Left renal cortex interstitium (tissue), 4 donors: ENCODE measurements at places on chromosomes 6 and 20.

DNA sequence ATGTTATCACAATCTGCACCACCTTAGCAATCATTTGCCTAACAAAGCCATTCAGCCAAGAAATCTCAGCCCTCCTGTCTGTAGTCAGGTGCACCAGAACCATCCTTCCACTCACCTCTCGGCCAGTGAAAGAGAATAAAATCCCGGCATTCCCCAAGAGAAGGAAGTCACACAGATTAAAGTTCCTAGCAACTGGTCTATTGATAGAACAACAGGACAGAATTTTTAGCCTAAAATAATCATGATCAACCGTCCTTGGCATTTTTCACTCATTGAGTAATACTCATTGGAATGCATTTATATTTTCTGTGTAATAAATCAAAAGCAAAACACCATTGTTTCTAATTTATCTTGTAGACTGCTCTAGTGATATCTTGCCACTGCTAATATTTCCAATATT lies 85.7 kb upstream of the CDH4 start:
- DNase-seq, result no peak

DNA sequence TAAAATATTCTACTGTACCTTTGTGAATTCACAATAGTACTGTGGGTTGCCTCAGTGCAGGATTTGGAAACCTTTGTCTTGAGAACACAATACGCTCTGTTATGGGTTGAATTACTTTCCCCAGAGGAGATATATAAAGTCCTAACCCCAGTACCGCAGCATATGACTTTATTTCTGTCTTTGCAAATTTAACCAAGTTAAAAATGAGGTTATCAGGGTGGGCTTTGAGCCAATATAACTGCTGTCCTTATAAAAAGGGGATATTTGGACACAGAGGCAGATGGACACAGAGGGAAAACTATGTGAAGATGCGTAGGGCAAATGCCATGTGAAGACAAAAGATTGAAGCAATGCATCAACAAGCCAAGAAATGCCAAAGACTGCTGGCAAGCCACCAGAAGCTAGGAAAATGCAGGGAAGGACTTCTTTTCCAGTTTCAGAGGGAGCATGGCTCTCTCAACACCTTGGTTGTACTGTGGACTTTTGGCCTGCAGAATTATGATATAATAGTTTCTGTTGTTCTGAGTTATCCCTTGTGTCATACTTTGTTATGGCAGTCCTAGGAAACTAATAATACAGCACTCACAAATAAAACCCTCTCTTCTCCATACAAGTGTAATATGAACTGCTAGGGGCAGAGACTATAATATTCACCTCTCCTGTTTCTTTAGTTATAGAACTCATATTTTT lies 292.6 kb upstream of the SPTLC3 start:
- no peak for DNase-seq

GRCh38 chr20:32433311-32434021 lies 75.3 kb downstream of the ASXL1 start:
- DNase-seq, result no peak

DNA sequence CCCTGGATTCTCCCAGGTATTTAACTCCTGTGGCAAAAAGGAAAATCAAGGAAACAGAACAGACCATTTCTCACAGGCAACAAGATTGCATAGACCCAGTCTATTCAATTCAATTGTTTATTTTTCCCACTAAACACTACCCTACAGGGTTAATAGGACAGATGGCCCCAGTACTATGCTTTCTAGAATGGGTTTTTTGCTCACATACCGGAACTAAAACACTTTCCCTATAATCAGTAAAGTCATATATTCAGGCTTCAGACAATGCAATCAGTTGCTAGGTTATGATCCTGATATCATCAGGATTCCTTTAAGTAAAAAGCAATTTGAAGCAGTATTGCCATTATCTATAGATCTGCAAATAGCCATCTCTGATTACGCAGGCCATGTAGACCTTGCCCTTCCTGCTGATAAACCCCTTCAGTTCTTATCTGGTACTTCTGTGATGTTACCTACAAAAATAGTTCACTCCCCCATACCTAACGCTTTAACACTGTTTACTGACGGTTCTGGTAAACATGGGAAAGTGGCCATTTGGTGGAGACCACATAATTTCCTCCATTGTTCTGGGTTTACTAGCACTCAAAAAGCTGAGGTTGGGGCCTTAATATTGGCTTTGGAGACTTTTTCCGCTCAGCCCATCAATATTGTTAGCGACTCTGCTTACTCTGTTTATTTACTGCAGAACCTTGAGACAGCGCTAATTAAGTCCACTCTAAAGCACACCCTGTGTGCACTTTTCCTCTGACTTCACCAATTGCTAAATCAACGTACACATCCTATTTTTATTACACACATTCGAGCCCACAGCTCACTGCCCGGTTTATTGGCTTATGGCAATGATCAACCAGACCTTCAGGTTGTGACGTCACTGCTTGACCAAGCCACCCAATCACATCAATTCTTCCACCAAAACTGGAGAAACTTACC lies 666.0 kb downstream of the PHF3 start:
- no peak for DNase-seq

DNA sequence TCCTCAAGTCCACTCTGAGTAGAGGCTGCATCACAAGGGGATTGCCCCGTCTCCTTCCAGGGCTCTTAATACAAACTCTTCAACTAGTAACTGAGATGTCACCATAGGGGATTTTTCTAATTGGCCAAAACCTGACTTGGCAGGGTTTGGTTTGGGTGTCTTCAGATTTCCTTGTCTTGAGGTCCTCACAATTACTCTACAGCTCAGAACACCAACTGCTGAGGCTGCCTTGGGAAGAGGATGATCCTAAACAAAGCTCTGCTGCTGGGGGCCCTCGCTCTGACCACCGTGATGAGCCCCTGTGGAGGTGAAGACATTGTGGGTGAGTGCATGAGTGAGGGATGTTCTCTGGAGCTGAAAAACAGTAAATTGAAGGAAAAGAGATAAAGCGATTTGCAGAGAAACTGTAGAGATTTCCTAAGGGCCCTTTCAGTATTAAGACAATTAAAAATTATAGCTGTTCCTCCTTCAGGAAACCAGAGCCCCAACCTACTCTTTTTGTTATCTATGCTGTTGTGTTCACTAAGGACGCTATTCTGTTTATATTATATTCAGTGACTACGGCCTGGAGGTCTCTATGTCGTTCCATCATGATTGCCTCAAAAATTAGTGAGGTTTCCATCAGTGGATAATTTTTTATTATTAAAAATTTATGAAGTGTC lies at the start of gene HLA-DQA1:
Gene HLA-DQA1, plus strand, starts transcription at position 188 of the 662 bp plus-strand sequence. Its CDS starts 53 bp downstream, at position 241.
- DNase-seq, result no peak

DNA sequence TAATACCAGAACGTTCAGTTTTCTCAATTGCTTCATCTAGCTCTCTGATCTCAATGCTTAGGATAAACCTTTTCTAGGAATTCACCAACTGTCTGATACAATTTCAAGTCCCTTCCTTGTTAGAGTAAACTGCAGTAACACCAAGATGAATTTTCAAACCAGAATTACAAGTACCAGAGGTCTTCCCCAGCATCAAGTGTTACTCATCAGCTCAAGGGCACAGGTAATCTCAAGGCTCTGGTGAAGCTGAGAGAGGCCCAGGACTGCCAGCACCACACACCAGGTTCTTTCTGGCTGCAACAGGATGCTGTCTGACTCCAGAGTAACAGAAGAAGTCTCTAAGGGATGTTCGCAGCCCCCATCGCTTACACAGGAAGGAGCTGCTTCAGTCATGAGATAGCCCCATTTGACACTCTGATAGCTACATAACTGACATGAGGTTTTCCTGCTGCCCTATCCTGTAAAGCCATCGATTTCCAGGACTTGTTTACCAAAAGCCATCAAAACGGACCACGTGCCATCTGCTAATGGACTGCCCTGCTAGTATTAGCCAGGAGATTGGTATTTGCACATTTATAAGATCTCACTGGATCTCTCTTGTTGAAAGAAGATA lies 549.4 kb downstream of the UTRN start:
- no peak for DNase-seq

- no peak for DNase-seq
These were observed 24.6 kb downstream of the MYLK4 start for GRCh38 chr6:2725999-2726567.

DNA sequence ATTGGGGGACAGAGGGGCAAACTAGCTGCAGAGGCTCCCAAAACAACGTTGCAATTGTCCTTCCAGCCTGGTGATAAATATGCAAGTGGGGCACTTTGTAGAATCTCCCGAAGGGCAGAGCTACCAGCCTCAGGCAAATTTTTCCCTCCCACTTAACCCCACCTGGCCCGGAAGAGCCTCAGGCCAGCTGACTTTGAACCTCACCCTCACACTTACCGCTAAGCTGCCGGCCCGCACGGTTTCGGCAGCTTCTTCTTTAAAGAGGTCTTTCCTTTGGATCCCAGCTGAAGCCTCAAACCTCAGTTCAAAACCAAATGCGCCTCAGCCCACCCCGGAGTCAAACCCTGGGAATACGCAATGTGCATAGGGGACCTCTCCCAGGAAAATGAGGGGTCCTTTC lies 2.5 kb downstream of the OVOL2 start:
- DNase-seq, result no peak

- no peak for DNase-seq
These were observed 3.0 kb downstream of the CST9 start for GRCh38 chr20:23602699-23603098.
